IPS DF 6.9 (cell line): ENCODE measurements at places on chromosomes 3 and 15.

- no peak overlapping the region for H3K27ac ChIP-seq
- H3K4me1 ChIP-seq, result no peaks in the 10 kb centered on the region
- H3K36me3 ChIP-seq, result no peaks in the 10 kb centered on the region
- H3K27me3 ChIP-seq, result no peaks in the 10 kb centered on the region
- DNase-seq, result no peak
- H3K4me3 ChIP-seq, result no peak overlapping the region
These were observed 271.2 kb upstream of the CTDSPL start for GRCh38 chr3:37590328-37591079.

- H3K36me3 ChIP-seq, result no peaks in the 10 kb centered on the region
- no peak overlapping the region for H3K27ac ChIP-seq
- DNase-seq, result no peak
- no peaks in the 10 kb centered on the region for H3K27me3 ChIP-seq
These were observed 24.4 kb downstream of the MAP1A start for GRCh38 chr15:43541785-43542184.

DNA sequence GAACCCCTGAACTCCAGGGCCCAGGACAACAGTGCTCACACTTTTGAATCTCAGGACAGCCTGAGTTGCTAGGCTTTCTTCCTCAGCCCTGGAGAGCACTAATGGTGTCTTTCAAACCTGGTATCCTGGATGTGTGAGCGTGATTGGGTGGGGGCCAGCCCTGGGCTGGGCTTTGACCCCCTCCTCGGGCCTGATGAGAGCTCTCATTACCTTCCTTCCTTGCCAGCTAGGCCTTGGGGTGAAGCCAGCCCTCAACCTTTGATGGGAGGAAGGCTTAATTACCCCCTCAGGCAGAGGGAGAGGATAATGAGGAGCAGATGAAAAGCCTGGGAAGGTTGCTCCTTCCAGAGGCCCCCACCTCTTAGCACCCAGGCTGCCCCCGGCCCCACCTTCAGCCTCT, 31.1 kb upstream of the INSYN1 start:
- H3K27me3 ChIP-seq, result no peaks in the 10 kb centered on the region
- H3K4me3 ChIP-seq, result no peak overlapping the region
- DNase-seq, result no peak
- H3K4me1 ChIP-seq, result peaks cover 15% of the 10 kb centered on the region

DNA sequence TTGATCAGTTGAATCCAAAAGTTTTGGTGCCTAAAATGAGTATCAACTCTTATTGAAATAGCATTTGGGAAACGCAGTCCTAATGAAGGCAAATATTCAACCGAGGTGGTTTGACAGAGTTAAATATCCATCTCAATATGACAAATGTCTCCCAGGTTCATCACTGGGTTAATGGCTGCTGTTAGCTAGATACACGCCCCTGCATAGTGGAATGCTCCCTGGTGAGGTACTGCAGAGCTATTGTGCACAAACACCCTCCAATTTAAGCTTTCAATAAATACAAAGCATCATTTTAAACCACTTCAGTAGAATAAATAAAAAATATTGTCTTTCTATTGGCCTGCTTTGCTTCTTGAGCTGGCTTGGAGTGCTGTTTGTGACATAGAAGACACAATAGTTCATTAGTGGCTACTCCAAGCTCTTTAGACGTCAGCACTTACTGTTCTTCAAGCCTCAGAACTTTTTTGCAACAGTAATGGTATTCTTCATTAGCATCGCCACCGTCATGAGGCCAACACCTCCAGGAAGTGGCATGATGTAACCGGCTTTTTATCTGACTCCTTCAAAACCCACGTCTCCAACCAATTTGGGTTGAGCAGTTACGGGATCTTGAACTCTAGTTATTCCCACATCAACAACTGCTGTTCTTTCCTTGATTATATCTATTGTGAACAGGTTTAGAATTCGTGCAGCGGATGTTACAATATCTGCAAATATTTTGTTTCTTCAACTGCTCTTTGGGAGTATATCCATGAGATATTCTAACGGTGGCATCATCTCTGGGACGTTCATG, 1159.6 kb upstream of the EPHA6 start:
- DNase-seq, result no peak
- no peak overlapping the region for H3K27ac ChIP-seq
- H3K36me3 ChIP-seq, result no peaks in the 10 kb centered on the region
- H3K27me3 ChIP-seq, result no peaks in the 10 kb centered on the region
- H3K4me1 ChIP-seq, result no peaks in the 10 kb centered on the region
